ENCODE measurements at places on chromosomes 12 and 14.

GRCh38 chr12:116179384-116179783 lies 98.1 kb downstream of the MED13L start:
- DNase-seq = no peak

DNA sequence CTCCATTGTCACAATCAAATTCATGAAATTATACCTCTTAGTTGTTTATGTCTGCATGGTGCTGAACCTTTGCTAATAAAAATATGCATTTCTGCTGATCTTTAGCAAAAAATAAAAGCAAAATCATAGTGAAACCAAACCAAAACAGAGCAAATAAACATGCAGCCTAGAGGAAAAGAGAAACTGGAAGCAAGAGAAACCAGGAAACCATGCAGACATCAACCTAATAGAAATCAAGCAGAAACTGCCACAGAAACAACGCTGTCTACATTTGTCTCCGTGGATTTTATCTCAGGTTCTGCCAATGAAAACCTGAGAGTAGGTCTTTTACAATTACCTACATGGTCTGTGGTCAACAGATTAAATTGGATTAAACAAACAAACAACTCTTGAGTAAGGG lies 173.7 kb downstream of the SYT10 start:
- no peak for DNase-seq

DNA sequence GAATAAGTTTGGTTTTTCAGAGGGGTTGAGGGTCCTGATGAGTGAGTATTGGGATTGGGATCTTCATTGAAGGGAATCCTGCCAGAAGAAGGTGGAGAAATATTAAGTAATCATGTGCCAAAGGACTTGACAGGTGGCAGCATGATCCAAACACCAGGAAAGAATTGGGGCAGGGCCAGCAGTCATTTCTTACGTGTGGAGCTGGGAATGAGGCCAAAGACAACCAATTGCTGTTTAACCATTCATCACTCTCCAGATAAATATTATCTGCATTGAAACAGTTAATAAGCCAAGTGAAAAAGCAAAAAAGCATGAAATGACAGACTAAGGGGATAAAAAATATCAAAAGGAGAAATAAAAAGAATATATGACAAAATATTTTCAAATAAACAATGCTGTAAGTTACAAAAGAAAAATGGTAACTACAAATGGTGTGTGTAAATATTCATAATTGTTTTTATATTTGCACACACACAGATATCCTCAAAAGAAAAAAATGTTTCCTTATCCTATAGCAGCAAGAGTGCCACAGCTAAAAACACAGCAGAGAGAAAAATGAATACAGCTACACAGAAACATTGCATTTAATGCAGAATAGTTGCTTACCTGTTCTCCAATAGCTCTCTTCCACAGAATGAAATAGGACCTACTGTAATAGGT lies 26.2 kb downstream of the C2CD5 start:
- no peak for DNase-seq

DNA sequence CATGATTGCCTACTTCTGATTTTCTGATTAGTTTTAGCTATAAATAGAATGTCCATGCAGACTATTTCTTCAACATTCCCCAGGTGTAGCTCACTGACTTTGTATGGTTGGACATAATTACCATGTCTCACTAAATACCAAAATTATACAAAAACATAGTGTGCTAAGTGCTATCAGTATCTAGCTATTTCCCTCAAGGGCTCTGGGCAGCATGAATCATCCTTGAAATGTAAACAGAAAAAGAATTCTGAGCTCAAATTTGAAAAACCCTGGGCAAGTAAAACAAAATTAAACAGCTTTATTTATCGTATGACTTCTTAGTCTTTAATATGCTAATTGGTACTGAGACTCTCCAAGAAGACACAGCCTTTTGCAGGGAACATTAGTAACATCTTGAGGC lies 82.9 kb downstream of the SPATA7 start:
- no peak for DNase-seq

DNA sequence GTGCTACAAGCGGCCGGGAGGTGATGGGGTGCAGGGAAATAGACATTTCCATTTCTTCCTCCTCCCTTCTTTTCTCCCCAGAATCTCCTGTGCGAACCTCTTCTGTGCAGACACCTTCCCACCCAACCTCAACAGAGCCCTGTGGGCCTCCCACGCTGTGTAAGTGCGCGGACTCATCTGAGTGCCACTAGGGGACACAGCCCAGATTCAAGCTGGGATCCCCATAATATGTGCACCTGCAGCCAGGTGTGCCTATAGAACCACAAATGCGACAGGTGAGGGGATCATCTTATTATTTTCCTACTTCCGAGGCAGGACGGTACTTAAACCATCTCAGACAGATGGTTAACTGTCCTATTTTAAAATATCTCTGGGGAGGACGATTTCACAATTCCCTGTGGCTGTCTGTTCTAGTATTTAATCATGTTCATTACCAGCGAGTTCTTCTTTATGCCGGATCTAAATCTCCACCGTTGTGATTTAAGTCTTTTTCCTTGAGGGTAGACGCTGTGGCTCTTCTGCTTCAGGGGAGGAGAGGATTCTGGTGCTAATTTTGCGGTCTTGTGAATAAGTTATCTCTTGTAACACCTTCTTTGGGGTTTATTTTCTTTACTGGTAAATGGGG lies 17.2 kb upstream of the CACNA1C start:
- DNase-seq = no peak

DNA sequence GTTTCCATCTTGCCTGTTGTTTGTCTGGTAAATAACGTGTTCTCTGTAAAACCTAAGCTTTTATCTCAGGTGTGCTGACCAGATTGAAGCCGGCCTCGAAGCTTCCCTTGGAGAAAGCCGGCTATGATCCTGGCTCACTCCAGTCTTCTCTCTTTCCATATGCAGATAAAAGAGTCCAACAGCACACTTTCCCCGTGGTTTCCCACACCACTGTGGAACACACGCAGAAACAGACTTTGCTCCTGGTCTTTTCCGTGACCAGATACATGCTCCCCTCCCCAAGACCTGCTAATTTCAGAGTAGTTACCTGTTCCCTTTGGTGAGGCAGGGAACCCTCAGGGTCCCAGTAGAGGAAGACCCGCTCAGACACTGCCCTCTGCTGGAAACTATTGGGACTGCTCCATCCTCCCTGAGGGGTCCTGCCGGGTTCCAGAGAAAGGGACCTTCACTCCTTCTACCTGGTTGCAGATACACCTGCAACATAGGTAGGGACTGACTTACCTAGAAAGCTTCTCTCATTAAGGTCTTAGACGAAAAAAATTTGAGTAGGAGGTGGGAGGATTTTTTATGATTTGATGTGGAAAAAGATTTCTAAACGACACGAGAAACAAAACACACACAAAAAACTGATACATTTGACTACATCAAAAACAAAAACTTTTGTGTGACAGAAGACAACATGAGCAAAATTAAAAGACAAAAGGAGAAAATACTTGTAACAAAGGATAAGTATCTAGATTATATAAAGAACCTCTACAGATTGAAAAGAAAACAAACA lies 415.4 kb upstream of the CCDC196 start:
- no peak for DNase-seq

All from cortex of kidney (tissue), 1 donor.